ENCODE measurements at places on chromosomes 5 and 9.

- no peak for DNase-seq
These were observed 1.3 kb downstream of the PPP1R26 start for GRCh38 chr9:135480940-135481310.

GRCh38 chr9:112544477-112544876 lies 57.9 kb downstream of the KIAA1958 start:
- DNase-seq: no peak

GRCh38 chr5:159657771-159658170 lies 258.5 kb upstream of the ADRA1B start:
- no peak for DNase-seq

DNA sequence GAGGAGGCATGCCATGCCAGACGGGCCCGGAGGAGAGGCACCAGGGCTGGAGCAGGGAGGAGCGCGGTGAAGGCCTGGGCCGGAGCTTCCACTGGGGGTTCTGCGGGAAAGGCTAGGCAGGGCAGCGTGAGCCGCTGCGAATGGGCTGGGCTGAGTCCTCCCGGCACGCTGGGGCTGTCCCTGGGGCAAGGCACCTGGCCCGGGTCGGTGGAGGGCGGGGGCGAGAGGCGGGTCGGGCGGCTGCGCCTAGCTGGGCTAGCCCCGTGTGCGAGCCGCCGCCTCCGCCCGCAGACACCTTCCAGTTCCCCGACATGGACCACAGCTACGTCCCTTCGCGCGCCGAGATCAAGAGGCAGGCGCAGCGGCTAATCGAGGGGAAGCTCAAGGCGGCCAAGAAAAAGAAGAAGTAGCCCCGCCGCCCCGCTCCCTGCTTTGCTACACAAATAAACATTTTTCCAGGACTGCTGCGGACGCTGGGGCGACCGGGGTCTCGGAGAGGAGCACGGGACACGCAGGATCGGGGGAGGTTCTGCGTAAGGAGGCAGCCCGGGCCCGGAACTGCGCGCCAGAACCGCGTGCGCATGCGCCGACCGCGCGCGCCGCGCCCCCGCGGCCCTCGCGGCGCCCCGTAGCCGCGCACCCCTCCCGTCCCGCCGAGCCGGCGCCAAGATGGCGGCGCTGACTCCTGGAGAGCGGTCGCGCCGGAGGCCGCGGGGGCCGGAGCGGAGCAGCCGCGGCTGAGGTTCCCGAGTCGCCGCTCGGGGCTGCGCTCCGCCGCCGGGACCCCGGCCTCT lies at the start of gene RABL6:
RABL6 (plus strand) TSS at position 668 of the 794 bp plus-strand sequence. CDS start 249 bp downstream, outside the sequence.
- peak; percentile 80 for DNase-seq

- peak; percentile 16 for DNase-seq
These were observed 701.3 kb upstream of the ACO1 start for GRCh38 chr9:31683116-31683515.

DNA sequence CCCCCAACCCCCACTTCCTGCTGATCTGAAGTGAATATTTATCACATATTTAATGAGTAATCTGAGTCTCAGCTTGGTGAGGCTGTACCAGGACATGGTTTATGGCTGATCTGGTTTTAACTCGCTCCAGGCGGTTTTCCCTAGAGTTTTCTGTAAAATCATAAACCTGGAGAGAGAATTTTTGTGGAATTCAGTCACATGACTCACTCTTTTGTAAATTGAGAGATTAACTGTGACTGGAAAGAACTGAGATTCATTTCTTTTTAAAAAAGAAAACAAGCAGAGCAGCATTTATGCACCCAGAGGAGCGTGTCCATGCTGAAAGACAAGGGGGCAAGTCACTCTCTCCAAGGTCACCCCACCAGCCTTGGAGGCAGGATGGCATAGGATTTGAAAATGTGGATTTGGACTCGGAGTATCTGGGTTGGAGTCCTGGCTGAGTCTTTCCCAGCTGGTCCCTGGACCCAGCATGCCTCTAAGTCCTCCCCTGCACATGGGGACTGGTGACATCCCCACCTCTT lies 81.8 kb downstream of the ZNF618 start:
- DNase-seq: peak; percentile 85

DNA sequence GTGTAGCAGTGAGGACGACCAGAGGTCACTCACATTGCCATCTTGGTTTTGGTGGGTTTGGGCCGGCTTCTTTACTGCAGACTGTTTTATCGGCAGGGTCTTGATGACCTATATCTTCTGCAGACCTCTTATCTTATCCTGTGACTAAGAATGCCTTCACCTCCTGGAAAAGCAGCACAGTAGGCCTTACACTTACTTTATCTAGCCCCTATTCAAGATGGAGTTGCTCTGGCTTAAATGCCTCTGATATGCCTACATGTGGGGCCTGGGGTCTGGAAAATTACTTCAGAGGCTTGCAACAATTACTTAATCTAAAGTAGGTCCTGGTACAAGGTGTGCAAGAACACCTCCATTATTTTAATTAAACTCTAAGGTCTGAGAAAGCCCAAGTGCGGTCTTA lies 86.9 kb upstream of the IL12B start:
- DNase-seq: no peak

- peak; percentile 81 for DNase-seq
These were observed 11.0 kb downstream of the NCS1 start for GRCh38 chr9:130183133-130183762.

GRCh38 chr5:78537821-78538220 lies 110.8 kb downstream of the LHFPL2 start:
- peak; percentile 63 for DNase-seq

DNA sequence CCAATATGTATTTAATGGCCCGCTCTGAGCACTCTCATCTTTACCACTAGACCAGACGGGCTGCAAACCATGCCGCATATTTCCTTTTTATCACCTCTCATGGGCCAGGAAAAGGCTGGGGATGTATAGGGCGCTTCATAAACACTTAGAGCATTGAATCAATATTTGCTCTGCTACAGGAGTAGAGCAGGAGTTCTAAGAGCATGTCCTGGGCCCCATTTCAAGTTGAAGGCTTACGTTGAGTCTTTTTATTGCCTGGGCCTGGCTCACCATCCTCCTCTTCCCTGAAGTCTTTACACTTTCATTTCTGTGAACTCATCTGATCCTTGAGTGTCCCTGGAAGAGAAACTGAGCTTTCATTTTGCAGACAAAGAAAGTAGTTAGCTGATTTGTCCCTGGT lies 112.4 kb downstream of the FSTL4 start:
- no peak for DNase-seq

- DNase-seq: no peak
These were observed 50.6 kb upstream of the ANGPTL2 start for GRCh38 chr9:127173063-127173462.

DNA sequence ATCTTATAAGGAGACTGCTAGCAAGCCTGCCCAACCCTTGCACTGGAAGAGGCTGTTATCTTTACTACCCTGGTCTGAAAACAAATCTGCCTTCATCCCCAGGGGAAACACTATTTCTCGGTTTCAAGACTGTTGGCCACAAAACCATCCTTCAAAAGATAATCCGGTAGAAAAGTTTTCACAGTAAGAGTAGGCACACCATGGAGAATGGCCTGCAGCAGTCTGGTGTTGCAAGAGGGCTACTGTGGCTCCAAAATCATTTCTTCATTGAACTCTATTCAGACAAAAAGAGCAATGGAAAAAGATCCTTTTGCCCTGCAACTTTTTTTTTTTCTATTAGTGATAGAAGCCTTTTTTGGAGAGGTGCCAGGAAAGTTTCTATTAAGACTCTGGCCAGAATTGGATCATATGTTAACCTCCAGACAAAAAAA lies 163.9 kb downstream of the ARHGEF28 start:
- DNase-seq: peak; percentile 48

GRCh38 chr5:174734571-174735497 lies 10.5 kb downstream of the MSX2 start:
- peak; percentile 36 for DNase-seq

DNA sequence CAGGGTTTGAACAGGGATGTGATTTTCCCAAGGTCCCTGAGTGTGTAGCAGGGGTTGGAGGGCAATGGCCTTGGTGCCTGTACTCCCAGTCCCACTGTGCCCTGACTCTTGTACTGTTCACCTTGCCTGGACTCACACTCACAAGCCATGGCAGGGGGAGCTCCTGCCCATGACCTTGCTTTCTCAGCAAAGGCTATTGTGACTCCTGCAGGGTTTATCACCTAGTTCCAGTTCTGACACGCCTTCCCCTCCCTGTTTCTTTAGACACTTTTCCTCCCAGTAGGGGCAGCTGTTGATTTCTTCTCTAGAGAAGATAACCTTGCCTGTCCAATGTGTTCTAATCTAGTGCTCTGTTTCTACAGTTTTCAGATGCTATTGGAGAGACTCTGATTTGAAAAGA lies 139.5 kb downstream of the FSTL4 start:
- DNase-seq: no peak

Data from umbilical cord (tissue), 2 donors.